H9 (cell line): ENCODE measurements at places on chromosomes 1 and 21. TPM values are rescaled to one million over a fixed set of nuclear protein-coding genes. Genes with fewer than 3 reads are reported as not detected.

DNA sequence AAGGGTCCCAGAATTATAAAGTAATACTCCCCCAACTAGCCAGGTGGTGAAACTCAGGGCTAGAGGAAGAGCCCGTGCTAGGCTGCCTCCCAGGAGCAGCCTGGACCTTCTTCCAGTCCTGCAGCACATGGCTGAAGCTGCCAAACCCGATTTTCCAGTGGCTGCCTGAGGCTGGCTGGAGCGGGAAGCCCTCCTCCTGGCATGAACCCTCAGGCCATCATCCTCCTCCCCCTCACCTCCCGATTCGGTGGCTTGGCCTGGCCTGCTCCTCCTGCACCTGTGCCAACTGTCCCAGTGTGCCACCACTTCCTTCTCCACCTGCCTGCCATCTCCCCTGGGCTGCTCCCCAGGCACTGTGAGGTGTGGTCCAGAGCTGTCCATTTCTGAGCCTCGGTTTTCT, 3.0 kb upstream of the TSPAN1 start:
- DNase-seq: peak; percentile 68

Gene SAMD13
- 0.61 and 0.97 TPM in 2 replicates for total RNA-seq

- no peak for DNase-seq
Observed at GRCh38 chr1:29122682-29123052, 1.0 kb downstream of the TMEM200B start.

- DNase-seq: no peak
Observed at GRCh38 chr1:917076-917459, 6.7 kb upstream of the SAMD11 start.

DNA sequence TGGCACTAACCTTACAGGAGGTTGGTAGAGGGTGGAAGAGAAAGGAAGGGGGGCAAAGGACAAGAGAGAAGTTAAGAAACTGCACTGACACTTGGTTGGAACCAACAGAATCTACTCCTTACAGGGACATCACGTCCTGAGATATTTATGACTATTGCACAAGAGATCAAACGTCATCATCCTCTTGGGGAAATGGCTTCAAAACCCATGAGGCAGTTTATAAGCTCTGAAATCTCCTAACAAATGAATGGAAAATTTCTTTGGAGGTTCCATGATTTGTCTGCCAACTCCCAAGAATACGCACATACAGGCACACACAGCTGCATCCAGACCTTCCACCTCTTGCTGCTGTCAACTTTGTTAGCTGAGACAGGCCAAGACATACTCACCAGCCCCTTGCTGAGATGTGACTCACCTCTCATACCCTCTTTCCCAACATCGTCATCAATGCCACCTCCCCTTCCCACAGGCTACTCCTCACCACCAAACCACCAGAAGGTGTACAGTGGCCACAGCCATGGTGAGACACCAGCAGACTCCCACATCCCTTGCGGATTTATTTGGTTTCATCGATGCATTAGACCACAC, 135.5 kb downstream of the SETD4 start:
- DNase-seq: no peak

DNA sequence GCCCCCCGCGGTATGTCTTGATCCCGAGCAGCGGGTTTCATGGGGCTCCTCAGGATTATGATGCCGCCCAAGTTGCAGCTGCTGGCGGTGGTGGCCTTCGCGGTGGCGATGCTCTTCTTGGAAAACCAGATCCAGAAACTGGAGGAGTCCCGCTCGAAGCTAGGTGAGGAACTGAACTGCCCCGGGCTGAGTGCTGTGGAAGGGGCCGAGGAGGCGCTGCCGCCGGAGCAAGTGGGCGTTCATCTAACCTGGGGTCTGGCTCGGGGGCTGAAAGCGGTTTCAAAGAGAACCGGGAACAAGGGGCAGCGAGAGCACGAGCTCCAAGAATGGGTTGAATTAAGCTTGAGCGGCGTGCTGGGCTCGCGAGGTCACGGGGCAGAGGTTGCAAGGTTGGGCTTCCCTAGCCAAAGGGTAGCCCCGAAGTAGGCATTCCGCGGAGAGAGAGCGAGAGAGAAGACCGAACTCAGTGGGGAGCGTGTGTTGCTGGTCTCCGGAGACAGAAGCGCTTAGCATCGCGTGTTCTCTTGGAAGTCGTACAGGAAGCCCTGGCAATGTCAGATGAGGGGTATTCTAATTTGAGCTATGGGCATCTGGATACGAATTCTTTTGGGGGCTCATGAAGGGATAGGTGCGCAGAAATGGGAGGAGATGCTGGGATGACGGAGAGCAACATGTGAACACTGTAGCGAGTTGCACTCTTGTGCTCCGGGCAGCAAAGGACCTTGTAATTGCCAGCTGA, 732 bp downstream of the HS2ST1 start:
- peak; percentile 59 for DNase-seq

GRCh38 chr1:51325391-51325790, 5.0 kb downstream of the TTC39A start:
- DNase-seq: no peak

DNA sequence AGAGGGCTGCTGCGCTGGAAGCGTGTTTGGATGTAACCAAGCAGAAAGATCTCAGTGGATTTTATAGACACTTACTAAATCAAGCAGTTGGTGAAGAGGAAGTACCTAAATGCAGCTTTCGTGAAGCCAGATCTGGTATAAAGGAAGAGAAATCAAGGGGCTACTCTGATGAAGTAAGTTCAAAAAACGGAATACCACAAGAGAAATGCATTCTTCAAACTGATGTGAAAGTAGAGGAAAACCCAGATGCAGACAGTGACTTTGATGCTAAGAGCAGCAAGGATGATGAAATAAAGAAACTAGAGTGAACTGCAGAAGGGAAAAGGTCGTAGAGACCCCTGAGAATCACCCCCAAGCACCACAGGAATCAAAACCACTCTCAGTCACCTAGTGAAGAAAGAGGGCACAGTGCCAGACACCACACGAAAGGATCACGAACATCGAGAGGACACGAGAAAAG, 40.8 kb upstream of the NEXN start:
- DNase-seq: no peak

GRCh38 chr1:202349206-202349928, 868 bp downstream of the PPP1R12B start:
- DNase-seq: no peak

Gene TNFRSF18
- 1.9 and 2.0 TPM in 2 replicates for total RNA-seq

Gene CATSPERE
- 0.31 and 0.55 TPM in 2 replicates for total RNA-seq

Gene SPRR2A
- total RNA-seq: not detected in 2 replicates

DNA sequence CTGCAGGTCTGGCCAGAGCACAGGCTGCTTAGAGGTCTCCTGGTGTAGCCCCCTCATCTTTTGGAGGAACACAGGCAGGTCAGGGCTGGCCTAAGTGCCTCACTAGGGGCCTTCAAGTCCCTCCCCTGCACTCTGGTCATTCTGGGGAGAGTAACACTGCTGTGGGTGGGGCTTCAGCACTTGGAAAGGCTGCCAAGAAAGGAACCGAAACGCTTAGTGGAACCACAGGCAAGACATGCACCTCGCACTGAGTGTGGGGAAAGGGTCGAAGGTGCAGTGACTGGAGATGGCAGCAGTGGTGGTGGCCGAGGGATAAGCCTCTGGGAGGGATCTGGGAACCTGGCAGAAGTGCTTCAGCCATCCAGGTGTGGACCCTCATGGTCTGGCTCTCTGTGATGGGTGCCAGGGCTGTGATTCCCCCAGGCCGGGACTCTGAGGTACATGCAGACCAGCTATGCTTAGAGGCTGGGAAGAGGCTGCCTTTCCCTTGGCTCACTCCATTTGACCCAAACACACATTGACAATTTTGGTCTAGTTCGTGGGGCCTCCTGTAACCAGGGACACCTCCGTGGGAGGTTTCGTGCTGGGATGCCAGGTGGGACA, 182.9 kb upstream of the CSF3R start:
- no peak for DNase-seq

Gene BTBD8
- total RNA-seq: 1.4 and 1.7 TPM in 2 replicates

GRCh38 chr1:227140376-227140775, 177.9 kb downstream of the CDC42BPA start:
- DNase-seq: no peak

DNA sequence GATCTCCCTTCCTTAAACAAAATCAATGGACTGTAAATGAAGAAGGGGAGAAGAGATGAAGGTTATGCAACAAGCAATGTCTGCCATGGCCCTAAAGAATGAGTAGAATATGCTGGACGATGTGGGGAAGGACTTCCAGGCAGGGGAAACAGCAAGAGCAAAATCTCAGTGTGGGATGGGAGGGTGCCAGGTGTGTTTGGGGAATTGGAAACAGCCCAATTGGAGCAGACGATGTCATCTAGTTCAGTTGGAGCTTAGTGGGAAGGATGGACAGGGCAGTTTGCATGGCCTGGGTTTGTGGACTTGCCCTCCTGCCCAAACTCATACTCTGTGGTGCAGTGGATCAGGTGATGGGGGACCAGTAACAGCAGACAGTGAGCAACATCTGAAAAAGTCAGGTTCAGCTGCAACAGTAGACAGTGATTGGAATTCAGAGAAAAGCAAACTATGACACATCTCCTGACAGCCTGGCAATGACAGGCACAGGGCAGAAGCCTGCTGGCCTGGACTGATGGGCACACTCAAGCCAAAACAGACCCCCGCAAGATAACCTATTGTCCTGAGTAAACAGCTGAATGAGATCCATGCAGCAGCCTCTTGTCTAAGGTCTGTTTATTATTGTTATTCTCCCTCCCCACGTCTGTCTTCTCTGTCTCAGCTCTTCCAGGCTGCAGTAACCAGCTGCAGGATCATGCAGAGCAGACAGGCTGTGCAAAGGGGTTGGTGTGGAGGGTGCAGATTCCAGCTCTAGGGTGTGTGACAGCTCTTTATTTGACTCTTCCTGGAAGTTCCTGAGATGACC, 50.5 kb upstream of the PRELP start:
- no peak for DNase-seq

GRCh38 chr1:183295521-183295920, 109.5 kb downstream of the LAMC2 start:
- DNase-seq: no peak

Gene TNFRSF1B
- 0.57 and 0.68 TPM in 2 replicates for total RNA-seq

GRCh38 chr1:209150114-209150513, 433.4 kb upstream of the CAMK1G start:
- no peak for DNase-seq

GRCh38 chr1:68173936-68174737, 58.2 kb downstream of the WLS start:
- no peak for DNase-seq

- no peak for DNase-seq
Observed at GRCh38 chr21:40186045-40186444, 318.8 kb downstream of the PCP4 start.

DNA sequence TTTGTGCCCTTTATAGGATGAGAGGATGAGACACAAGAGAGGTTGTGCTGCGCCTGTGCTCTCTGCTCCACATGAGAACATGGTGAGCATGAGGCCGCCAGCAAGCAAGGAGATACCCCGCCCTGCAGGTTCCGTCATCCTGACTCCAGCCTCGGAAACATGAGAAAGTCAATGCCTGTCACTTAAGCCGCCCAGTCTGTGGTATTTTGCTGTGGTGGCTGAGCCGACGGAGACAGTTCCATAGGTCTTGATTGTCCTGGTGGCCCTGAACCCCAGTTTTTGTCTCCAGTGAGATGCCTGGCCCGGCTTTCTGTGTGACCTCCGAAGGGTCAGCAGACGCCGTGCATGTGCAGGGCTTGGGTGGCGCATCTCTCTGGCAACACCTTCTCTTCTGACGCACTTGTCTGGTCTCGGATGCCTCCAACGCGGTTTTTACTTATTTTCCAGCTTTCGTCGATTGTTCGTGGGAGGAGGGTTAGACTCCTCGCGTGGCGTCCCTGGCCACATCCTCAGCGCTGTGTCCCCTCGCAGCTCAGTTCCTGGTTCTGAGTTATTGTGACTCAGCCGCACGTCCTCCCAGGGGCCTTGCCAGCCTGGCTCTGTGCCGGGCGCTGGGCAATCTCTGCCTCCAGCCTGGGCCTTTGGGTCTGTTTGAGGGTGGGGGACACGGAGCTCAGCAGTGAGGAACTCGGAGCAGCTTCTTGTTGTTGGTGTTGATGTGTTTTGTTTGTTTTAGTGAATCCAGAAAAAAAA, 70.0 kb downstream of the FAAP20 start:
- no peak for DNase-seq

Gene LCE1C
- not detected in 2 replicates for total RNA-seq
